ENCODE measurements at places on chromosomes 2 and 18.

GRCh38 chr2:96547203-96547641, 10.7 kb downstream of the ARID5A start:
- no peak for DNase-seq

GRCh38 chr18:41905786-41906527, 49.1 kb upstream of the PIK3C3 start:
- DNase-seq = no peak

- peak; percentile 89 for DNase-seq
Measured at GRCh38 chr18:44826418-44827259, 146.0 kb downstream of the SETBP1 start.

DNA sequence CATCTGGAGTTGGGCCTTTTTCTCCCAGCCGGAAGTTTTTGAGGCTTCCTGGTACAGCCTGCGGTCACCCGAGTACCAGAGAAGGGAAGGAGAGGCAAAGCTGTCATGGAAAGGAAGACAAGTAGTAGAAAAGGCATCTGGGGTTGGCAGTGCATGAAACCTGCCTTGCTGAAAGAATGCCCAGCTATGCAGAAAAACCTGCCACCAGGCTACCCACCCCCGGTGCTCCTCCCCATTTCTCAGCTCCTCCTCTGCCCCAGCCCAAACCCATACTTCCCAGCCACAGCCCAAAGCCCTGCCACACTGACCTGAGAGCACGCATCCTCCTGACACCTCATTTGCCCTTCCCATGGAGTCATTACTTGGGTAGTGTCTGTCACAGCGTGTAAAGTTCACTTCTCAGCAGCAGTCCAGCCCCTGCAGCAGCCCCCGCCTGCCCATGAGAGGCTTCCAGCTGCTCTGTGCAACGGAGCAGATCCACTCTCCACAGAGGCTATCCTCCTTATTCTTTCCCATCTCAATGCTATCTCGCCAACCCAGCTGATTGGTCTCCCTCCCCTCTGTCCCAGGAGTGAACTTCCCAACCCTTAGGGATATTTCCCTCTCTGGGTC, 40.4 kb upstream of the MAL start:
- DNase-seq = no peak

DNA sequence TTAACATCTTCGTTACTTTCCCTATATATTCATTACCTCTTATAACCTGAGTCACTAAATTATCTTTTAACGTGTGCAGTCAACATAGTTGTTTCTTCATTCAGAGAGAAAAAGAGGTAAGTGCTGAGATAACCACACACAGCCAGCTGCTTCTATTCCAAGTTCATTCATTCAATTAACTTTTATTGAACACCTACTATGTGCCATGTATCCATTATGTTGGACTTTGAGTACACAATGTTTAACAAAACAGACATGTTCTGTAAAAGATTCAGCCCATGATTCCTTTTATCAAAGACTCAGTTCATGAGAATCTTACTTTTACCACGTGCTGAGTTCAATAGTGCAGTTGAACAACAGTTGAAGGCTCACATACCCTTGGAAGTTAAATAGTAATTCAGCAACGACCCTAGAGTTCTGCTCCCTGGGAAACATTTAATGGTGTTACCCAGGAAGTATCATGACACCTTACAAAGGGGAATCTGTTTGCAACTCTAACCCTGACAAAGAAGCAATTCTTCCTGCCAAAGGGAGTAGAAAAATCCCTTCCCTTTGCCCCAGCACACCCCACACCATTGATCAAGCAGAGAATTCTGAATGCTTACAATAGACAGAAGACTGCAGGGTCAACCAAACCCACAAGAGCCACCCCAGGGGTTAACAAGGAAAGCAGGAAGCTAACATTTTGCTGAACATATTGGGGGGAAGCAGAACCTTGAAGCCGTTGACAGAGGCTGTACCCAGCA, 595.8 kb downstream of the STK39 start:
- no peak for DNase-seq

DNA sequence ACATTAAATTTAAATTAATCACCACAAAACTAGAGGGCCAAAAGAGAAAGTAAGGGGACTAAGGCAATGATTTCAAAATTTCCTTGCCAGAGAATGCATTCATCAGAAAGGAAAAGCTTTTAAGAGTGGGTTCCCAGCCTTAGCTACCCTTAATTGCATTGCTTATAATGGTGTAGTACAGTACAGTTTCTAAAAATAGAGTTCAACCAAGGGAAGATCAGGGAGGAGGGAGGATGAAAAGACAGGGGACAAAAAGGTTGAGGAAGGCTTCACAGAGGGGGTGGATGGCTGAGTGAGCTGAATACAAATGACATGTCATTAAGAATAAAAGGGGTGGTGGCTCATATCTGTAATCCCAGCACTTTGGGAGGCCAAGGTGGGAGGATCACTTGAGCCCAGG, 119.9 kb downstream of the RBMS1 start:
- no peak for DNase-seq

- no peak for DNase-seq
Measured at GRCh38 chr2:12498286-12498685, 218.4 kb upstream of the TRIB2 start.

DNA sequence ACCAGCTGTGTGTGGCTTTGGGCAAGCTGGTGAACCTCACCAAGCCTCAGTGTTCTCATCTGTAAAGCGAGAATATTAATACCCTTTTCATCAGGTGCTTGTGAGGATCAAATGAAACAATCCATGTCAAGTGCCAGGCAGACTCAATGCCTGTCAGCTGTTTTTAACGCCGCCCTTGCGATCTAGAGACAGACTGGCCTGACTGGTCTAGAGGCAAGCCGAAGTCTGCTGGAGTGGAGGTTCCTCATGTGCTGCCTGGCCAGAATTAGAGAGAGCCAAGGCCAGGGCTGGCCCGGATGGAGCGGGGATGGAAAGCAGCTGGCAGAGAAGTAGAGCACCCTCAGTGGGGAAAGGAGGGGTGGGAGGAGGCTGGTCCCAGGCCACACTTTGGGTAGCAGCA, 74.5 kb upstream of the B3GNT7 start:
- no peak for DNase-seq

GRCh38 chr2:163119966-163120365, 281.4 kb upstream of the KCNH7 start:
- no peak for DNase-seq

GRCh38 chr2:49936965-49937364, 782.6 kb upstream of the FSHR start:
- no peak for DNase-seq

- DNase-seq = no peak
Measured at GRCh38 chr2:96276787-96277499, 10.9 kb downstream of the CIAO1 start.

GRCh38 chr2:88091943-88092342, 24.3 kb downstream of the SMYD1 start:
- DNase-seq = no peak

GRCh38 chr2:181978351-181979150, 7.1 kb upstream of the PPP1R1C start:
- no peak for DNase-seq

GRCh38 chr18:31585991-31586390, 5.7 kb upstream of the TTR start:
- DNase-seq = no peak

DNA sequence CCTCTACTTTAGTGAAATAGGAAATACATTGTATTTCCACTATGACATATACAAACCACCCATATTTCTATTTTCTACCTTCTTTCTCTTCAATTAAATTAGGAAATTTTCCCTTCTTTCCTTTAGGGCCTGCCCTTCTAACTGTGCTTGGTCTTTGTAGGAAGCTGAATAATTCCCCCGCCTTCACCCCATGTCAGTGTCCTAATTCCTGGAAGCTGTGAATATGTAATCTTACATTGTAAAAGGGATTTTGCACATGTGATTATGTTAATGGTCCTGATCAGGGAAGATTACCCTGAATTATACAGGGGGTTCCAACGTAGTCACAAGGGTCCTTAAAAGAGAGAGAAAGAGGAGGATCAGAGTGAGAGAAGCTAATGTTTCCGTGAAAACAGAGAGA, 40.2 kb downstream of the GRB14 start:
- DNase-seq = no peak

- no peak for DNase-seq
Measured at GRCh38 chr2:55235724-55236538, 3.4 kb downstream of the RPS27A start.

DNA sequence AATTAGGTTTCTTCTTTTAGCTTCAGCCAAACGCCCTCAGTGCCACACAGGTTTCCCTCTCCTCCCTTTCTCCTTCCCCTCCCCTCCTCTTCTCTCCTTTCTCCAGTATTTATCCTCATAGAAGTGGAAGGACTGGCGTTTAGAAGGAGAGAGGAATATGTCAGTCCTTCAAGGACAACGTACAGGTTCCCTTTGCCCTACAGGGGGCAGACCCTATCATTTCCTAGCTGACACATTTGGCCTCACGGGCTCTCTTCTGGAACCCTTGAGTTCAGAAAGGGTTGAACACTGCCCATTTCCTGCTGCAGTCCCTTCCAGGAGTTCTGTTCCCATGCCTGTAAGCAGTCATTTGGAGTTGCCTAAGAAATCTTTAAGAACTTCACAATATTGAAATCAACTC, 46.1 kb downstream of the CDCA7 start:
- no peak for DNase-seq

GRCh38 chr18:9092665-9093064, 9.8 kb upstream of the NDUFV2 start:
- DNase-seq = no peak

DNA sequence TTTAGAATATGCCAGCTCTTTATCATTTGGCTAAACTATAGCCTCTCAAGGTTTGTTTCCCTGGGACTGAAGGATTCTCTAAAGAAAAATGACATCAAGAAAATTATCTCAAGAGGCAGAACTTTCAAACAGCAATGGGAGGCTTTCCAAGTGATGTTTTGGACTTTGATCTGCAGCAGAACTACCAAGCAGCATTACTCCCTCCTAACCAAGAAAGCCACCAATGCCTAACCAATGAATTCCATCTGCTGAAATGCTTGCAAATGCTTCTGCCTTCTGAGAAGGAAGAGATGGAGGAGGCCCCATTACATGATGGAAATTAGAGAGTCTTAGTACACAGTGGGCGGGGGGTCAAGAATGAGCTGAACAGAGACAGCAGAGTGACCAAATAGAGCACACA, 95.1 kb upstream of the SLC35G4 start:
- DNase-seq = no peak

DNA sequence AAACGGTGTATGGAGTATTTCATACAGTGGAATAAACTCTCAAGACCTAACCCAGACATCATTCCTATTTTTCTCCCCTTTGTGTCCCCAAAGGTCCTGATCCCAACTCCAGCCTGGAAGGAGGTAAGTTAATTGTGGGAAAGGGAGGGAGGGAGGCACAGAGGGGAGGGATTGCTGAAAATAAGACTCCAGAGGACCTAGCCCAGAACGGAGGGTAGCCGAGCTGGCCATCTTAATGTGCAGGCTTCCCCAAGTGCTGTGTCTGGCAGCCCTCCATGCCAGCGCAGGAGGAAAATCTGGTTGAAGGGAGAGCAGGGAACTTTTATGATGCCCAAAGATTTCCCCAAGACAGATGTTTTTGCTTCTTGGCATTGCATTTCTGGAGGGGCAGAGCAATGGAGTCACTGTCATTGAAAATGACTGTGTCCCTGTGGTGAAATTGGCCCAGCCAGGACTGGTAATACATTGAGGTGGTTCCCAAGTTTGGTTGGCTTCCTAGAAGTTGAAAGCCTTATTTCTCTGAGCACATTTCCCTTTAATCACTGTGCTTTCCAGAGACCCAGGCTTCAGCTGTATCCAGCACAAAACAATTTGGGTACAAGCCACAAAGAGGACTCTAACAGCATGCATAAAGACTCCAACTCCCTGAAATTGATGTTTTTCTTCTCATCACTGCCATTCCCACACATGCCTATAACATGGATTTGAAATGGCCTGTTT, 202.7 kb downstream of the AGPS start:
- no peak for DNase-seq

DNA sequence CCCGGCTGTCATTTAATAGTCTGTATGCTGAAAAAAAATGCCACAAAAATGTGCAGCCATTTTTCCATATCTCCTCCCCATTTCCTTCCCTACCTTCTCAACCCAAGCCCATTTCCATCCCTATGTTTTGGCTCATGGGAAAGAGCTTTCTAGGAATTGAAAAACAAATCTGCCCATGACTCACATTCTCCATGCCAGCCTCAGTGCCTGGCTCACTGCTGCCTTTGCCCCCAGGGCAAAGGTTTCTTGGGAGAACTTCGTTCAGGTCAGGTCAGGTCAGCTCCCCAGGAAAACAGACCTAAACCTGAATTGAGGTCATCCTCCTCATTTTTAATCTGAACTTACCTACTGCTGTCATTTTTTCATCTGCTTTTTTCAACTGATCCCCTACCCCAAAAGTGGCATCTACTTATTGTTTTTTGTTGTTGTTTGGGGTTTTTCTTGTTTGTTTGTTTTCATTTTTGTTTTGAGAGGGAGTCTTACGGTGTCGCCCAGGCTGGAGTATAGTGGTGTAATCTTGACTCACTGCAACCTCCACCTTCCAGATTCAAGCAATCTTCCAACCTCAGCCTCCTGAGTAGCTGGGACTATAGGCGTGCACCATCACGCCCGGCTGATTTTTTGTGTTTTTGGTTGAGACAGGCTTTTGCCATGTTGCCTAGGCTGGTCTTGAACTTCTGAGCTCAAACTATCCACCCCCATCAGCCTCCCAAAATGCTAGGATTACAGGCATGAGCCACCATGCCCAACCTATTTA, 66.7 kb downstream of the FECH start:
- DNase-seq = no peak

DNA sequence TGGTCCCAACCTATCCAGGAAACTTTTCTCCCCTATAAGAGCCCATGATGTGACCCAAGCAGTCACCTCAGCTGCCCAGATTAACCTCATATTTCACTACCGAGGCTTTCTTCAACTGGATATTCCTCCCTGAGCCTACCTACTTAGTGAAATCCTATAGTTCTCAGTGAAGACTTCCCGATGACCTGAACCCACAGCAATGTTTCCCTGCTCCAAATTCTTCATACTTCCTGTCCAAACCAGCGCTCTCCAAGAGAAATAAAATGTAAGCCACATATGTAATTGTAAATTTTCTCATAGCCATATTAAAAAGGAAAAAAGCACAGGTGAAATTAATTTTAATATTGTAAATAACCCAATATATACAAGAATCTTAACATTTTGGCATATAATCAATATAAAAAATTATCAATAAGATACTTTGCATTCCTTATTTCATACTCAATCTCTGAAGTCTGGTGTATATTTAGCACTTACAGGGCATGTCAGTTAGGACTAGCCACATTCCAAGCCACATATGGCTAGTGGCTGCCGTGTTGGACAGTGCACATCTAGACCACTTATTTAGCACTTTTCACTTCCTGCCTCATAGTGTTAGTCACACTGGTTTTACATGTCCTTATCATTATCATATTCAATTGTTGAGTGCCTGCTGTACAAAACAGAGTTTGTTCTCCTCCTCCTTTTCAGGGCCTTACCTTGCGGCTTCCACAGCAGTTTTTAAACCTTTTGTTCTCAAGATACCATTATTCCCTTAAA, 1.9 kb upstream of the STAT4 start:
- DNase-seq = no peak

DNA sequence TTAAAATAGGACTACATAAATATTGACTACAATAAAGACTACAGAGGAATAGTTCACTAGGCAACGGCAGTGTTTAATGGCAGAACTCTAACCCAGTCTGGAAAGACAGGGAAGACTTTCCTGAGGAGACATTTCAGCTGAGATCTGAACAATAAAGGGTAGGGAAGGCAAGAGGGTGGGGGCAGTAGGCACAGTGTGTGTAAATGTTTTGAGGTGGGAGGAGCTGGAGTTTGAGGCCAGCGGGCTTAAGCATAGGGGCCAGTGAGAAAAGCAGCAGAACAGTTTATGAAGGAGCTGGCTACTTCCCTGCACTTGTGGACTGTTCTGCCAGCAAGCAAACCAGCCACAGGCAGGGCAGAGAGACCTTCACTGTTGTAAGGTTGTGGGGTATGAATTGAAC, 76.6 kb upstream of the UGP2 start:
- no peak for DNase-seq

GRCh38 chr2:111106706-111107105, 14.0 kb upstream of the BCL2L11 start:
- DNase-seq = no peak
